Activated CD8-positive, alpha-beta T cell treated with anti-CD3 and anti-CD28 coated beads, Interleukin-2, amount 10 ng/mL, durations not matched to agents 7 days and 5 days (primary cell): ENCODE measurements at places on chromosomes 3 and 15. TPM values are rescaled to one million over a fixed set of nuclear protein-coding genes. Genes with fewer than 3 reads are reported as not detected.

DNA sequence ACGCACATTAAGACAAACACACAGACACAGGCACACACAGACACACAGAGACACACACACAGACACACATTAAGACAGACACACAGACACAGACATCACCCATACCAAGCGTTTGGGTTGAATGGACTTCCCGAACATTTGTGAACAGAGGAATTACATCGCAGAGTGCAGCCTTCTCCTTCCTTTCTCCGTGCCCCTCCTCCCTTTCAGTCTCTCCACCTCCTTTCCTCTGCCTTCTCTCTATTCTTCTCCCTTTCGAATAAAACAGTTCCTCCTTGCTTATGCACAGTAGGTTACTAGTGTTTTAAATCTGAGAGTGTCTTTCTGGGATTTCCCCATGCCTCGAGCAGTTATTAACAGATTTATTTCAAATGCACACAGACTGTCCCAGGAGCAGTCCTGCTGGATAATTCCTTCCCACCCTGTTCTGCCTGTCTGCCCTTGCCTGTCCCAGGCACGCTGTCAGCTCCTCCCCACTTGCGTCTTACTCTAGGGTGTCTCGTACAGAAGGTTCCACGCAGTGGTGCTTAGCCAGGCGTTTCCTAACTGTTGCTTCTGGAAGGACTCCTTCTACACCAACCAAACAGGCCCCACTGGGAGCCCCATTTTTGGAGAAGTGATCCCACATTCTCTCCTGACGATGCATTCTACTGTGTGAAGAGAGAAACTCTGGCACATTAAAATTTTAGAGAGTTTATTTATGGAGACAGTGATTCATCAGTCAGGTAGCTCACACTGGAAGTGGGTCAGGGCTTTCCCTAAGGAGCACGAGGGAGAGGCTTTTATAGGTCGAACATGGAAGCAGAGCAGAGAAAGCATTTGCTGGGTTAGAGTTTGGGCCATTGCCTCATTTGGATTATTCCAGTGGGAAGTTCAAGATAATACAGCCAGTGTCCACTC, 163.8 kb downstream of the SV2B start:
- no peaks in the 10 kb centered on the region for H3K4me1 ChIP-seq
- H3K4me3 ChIP-seq, result no peak overlapping the region
- H3K36me3 ChIP-seq, result no peaks in the 10 kb centered on the region
- peaks cover 10% of the 10 kb centered on the region for H3K27me3 ChIP-seq

- no peak overlapping the region for H3K27ac ChIP-seq
- DNase-seq, result no peak
- H3K36me3 ChIP-seq, result no peaks in the 10 kb centered on the region
- H3K4me1 ChIP-seq, result no peaks in the 10 kb centered on the region
Measured at GRCh38 chr15:47609693-47610092, 107.6 kb upstream of the SEMA6D start.

- no peaks in the 10 kb centered on the region for H3K36me3 ChIP-seq
- peaks cover 20% of the 10 kb centered on the region for H3K27me3 ChIP-seq
- H3K4me1 ChIP-seq, result peaks cover 35% of the 10 kb centered on the region
Measured at GRCh38 chr3:56988458-56989168, 71.9 kb upstream of the SPATA12 start.

DNA sequence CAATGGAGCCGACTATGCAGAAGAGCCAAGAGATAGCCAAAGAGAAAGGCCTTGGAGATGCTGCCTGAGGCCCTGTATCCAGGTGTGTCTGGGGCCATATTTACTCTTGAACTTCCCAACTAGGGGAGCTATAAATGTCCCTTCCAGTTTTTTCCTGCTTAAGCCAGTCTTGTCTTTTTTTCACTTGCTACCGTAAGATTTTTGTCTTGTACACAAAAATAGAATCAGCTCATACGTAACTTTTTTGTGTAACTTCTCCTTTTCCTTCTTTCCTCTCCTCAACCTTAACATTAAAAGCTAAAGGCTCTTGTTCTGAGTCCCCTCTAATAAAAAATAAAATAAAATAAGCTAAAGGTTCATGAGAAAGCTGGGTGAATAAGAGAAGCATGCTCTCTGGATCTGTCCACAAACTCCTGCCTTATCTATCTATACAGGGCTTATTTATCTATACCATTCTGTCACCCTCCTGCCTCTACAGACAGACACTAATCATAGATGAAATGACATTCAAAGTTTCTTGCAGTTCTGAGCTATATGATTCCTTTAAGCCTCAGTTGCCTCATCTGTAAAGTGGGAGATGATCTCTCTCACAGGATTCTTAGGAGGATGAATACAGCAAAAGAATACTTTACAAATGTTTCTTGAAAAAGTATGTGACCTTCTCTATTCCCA, 4.6 kb downstream of the SUMF1 start:
- peaks cover 22% of the 10 kb centered on the region for H3K4me1 ChIP-seq
- no peaks in the 10 kb centered on the region for H3K27me3 ChIP-seq
- no peak overlapping the region for H3K4me3 ChIP-seq
- H3K36me3 ChIP-seq, result no peaks in the 10 kb centered on the region

- no peak overlapping the region for H3K27ac ChIP-seq
- no peak overlapping the region for H3K4me3 ChIP-seq
- H3K27me3 ChIP-seq, result no peaks in the 10 kb centered on the region
- peaks cover 59% of the 10 kb centered on the region for H3K36me3 ChIP-seq
Measured at GRCh38 chr3:32484436-32484835, 18.2 kb downstream of the CMTM6 start.

DNA sequence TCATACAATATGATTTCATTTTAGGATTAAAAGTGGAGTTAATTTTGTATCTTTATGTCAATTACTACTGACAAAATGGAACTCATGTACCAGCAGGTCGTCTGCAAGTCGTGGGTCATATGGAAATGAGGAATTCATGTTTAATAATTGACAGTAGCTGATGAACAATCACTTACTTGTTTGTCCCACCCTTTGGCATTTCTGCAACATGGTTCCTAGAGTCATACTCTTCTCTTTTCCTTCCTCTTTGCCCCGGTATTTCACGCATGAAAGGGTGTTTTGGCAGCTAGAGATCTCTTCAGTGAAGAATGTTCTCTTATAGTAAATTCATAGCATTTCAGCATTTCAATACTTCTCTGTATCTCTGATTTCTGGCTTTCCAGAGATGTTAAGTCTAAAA, 133.3 kb upstream of the SLC24A5 start:
- H3K27ac ChIP-seq, result no peak overlapping the region
- H3K4me1 ChIP-seq, result no peaks in the 10 kb centered on the region
- H3K4me3 ChIP-seq, result no peak overlapping the region
- peaks cover 2% of the 10 kb centered on the region for H3K27me3 ChIP-seq
- no peaks in the 10 kb centered on the region for H3K36me3 ChIP-seq
- no peak for DNase-seq

DNA sequence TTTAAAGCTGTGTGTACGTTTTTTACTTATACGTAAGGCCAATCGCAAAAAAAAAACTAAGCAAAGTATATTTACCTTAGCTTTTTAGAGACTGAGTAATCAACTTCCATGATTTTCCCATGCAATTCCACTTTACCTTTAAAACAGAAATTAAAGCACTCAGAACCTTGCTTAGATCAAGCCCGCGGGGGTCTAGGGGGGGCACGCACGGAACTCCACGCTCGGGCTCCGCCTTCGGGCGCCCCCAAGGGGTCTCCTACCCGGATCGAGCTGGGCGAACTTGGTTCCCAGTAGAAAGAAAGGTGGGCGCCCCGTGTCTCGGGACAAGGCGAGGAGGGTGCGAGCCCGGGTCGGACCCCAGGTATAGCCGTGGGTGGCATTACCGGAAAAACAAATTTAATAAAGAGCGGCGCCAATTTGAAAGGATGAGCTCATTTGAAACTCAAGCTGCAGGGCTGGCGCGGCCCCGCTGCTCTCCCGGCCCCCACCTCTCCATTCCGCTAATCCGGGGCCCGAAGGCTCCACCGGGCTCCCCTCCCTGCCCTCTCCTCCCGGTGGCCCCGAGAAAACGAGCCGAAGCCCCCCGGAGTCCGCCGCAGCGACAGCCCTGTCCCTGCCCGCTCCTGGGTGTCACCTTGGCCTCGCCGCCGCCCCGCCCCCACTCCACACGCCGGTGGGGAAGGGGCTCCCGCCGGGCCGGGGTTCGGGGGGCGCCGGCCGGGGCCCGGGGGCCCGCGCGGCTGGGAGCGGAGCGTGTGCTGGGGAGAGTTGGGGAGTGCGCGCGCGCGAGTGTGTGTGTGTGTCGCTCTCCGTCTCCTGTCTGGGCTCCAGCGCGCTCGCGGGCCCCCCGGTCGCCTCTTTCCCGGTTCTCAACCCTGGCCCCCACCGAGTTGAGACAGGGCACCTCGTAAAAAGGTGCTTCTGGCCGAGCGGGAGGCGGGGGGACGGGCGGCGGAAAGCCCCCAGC, 1.5 kb downstream of the IGF2BP2 start:
- no peak overlapping the region for H3K27ac ChIP-seq
- DNase-seq, result peak; percentile 26
- no peaks in the 10 kb centered on the region for H3K36me3 ChIP-seq
- peak overlapping the region; percentile 70 for H3K4me3 ChIP-seq
- H3K4me1 ChIP-seq, result peaks cover 11% of the 10 kb centered on the region

- H3K27me3 ChIP-seq, result no peaks in the 10 kb centered on the region
- DNase-seq, result no peak
- peaks cover 30% of the 10 kb centered on the region for H3K36me3 ChIP-seq
Measured at GRCh38 chr15:38650936-38651327, 86.3 kb upstream of the RASGRP1 start.

GRCh38 chr15:78222745-78223395, 11.5 kb downstream of the ACSBG1 start:
- H3K4me1 ChIP-seq, result peaks cover 5% of the 10 kb centered on the region
- no peaks in the 10 kb centered on the region for H3K36me3 ChIP-seq
- no peak overlapping the region for H3K4me3 ChIP-seq
- peaks cover 5% of the 10 kb centered on the region for H3K27me3 ChIP-seq
- H3K27ac ChIP-seq, result no peak overlapping the region

Gene DNASE1L3
- total RNA-seq, result not detected

Gene EMC7
- total RNA-seq, result 54.3 TPM

Gene NDN
- total RNA-seq, result 4.7 TPM

Gene TGM5
- 0.31 TPM for total RNA-seq
